Hypothalamus (tissue), 51 donors: ENCODE measurements at places on chromosomes 7 and 10.
A peak's percentile ranks its signal among the peaks of the same experiment; 100 is the strongest.

DNA sequence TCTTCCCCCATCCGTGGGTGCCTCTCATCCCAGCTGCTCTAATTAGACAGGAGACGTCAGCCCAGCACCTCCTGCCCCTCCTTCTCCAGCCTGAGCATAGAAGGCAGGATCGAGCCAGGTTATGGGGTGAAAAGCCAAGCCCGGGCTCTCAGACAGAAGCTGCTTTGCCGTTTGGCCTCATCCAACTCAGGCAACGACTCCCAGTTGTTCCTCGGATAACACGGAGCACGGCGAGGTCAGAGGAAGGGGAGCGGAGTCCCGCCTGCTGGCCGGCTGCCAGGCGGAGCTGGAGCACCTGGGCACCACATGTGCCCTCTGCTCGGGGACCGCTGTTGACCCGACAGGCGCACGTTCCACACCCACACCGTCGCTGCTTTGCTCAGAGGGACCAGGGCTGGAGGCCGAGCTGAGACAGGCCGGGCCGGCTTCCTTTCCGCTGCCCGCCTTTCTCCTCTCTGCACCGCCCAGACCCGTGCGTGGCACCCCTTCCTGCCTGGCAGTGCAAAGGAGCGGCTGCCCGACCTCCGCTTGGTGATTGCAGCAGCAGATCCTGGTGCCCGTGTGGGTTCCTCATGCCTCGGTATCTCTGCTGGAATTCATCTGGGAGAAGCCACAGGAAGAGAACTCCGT, 21.6 kb upstream of the UNCX start:
- no peak for DNase-seq

- no peak for DNase-seq
Measured at GRCh38 chr10:132397036-132397541, at the start of gene PWWP2B. PWWP2B (plus strand) TSS chr10:132397200; CDS start chr10:132397227, 27 bp downstream.

DNA sequence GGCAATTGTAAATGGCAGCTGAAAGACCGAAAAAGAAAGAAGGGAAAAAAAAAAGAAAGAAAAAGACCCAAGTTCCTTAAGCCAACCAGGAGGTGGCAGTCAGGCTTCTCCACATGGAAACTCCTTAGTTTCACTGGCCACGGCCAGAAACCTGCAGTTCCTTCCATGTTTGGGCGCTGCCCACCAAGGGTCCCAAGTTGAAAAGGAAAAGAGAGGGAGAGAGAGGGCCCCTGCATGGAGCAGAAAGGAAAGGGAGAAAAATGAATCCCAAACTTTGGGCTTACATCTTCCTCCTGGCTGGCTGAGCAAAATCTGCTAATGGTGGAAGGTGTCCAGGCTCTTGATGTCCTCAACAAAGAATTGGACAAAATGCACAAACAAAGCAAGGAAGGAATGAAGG, 31.8 kb upstream of the ABCA13 start:
- no peak for DNase-seq

DNA sequence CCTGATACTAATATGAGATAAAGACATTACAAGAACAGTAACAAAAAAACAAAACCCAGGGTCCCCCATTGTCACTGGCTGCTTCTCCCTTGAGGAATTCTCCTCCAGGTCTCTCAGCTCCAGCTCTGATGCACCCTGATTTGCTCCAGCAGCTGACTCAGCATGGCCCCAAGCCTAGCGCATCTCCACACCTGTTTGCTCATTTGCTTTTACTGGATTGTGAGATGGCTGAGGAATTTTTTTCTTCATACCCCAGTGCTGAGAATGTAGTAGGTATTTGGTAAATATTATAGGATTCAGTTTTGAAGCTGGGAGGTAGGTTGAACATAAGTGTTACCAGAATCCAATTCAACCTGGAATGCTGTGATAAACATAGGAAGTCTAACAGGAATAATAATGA, 171.9 kb downstream of the PKD1L1 start:
- DNase-seq, result no peak

DNA sequence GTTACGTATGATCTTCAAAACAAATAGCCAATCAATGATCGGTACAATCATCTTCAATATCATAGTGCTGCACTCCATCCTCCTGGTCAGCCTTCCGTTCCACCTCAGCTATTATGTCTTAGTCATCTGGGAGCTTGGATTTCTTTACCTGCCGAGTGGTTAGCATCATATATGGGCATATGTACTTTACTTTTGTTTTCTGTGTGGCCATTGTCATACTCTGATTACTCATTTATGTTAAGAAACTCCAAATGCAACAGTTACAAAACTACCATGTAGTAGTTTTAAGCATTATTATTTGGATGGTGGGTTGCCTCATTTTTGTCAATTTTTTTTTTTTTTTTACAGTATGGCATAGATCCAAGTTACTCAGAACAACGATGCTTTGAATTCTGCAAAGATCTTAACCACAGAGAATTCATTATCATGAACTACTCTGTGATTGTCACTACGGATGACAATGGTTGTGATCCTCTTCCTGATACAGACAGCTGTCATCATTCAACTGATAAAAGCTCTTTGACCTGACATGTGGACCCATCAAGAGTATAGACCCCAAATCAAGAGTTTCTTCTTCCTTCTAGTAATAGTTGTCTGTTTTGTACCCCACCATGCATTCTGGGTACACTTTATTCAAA, 52.1 kb upstream of the NME8 start:
- DNase-seq, result no peak

- DNase-seq, result no peak
Measured at GRCh38 chr10:107614939-107615685, 450.6 kb upstream of the SORCS1 start.

DNA sequence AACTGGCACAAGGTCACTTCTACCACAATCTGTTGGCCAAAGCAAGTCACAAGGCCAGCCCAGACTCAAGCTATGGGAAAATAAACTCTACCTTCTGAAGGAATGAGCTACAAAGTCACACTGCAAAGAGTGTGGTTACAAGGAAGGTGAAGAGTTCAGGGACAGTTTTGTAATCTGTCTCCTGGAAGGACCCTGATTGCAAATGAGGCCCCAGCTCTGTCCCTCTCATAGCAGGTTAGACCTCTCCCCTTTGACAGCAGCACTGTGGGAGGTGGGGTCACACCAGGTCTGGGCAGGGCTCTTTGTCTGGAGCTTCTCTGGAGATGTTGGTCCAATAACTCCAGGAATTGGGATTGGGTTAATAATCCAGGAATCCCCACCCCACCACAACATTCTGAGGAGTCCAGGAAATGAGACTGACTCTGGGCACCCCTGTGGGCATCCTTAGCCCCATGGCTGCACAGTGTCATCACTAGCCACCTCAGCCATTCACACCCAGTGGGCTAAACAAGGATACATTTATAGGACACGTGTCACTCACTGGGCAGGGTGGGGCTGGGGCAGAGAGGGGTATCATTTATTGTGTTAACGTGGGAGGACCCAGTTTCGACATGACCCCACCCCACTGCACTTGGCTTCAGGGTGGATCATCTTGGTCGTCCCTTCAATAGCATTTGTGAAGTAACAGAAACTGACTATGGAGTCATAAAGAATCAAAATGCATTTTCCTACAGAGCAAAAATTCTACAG, 23.7 kb upstream of the C10orf105 start:
- DNase-seq, result no peak

GRCh38 chr10:22780474-22780885, 66.1 kb upstream of the PIP4K2A start:
- DNase-seq, result no peak

GRCh38 chr10:132259702-132260482, 47.9 kb downstream of the STK32C start:
- no peak for DNase-seq

- no peak for DNase-seq
Measured at GRCh38 chr7:130227883-130228575, 20.4 kb downstream of the SSMEM1 start.

GRCh38 chr7:149397470-149398043, 63.3 kb downstream of the ZNF777 start:
- DNase-seq, result no peak

DNA sequence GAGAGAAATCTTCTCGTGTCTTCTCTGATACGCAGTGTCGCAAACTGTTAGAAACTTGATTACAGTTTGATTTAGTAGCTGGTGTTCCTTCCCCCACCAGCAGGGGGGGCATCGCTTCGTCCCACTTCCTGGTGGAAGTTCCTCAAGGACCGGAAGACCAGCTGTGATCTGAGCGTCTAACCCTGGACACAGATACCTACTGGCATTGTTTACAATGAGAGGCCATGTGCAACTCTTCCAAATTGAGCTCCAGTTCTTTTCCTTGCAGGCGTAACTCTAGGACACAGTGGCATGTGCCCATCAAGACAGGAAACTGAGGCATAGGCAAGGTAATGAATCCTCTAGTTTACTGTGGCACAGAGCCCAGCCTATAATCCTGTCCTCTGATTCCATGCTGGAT, 219.0 kb downstream of the CCDC3 start:
- DNase-seq, result peak; percentile 3

DNA sequence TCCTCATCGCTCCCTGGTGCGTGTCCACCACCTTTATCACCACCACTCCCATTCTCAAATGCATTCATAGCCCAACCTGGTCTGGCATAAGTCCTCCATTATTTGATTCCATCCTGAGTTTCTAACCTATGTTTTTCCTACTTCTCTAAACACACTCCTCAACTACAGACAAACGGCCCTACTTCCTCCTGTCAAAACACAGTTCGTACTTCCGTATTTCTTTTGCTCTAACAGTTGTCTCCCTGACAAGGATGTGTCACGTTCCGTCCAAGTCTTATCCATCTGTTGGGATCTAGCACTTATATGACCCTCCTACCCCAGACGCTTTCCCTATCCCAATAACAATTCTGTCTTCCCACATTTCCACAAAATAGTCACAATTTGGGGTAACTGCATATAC, 46.8 kb downstream of the DOCK4 start:
- no peak for DNase-seq

DNA sequence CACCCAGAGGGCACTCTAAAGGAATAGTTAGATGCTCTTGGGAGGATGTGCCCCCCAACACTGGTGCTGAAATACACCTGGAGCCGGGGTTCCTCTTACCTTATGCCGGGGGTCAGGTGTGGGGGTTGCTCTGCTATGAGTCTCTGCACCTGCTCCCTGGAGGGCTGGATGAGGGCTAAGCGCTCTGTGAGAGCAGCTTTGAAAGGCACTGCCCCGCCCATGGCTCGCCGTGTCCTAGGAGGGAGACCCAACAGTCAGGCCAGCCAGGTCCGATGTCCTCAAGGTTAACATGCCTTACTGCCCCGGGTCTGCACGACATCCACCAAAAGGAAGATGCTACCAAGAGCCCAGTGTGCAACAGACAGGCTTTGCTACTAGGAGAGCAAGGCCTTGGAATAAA, 31.7 kb downstream of the PSPH start:
- no peak for DNase-seq

- no peak for DNase-seq
Measured at GRCh38 chr10:110237894-110238480, 30.6 kb downstream of the MXI1 start.
